ENCODE measurements at places on chromosomes 2 and 18.
A peak's percentile ranks its signal among the peaks of the same experiment; 100 is the strongest.

- DNase-seq: peak; percentile 49
Observed at GRCh38 chr2:232776435-232776834, at the start of gene KCNJ13. TSS of gene KCNJ13 (minus strand) at chr2:232776565. CDS start at chr2:232771362, 5,203 bp downstream.

- DNase-seq: no peak
Observed at GRCh38 chr2:101011152-101011551, 9.1 kb downstream of the RPL31 start.

- peak; percentile 57 for DNase-seq
Observed at GRCh38 chr2:85578243-85579180, 1.1 kb downstream of the VAMP8 start.

GRCh38 chr2:48601349-48601748 is 16.3 kb upstream of the GTF2A1L start:
- DNase-seq: peak; percentile 32

DNA sequence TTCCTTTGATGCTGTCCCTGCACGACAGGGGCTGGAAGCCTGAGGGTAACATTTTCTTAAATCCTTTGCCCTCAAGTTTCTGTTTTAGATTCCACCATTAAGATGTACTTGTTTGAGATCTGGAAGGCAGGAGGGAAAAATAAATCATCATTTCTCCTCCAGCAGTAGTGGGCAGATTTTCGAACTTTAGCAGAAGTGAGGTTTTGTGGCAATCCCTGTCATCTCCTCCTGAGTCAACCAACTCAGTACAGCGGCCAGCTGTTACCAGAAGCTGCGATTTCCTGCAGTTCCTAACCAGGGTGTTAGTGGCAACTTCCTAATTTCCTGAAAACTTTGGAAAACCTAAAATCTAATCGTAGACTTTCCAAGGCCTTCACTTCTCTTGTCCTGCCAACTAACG is 517.2 kb upstream of the ACVR2A start:
- no peak for DNase-seq

DNA sequence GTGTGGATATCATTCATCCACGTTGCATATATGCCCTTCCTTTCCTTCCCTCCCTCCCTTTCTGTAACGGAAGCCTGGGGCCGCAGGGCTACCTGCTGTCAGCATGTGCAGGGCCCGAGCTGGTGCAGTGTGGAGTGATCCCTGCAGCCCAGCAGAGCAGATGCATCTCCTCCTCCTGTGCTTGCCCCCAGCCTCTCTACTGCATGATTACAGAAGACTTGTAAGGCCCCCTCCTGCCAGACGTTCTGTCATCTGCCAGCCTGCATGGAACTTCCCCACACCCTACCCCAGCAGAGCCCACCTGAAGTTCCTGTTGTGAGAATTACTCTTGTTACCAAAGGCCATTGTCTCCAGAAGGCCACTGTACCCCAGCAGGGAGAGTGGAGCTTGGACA is 67.5 kb upstream of the FOSL2 start:
- no peak for DNase-seq

- DNase-seq: peak; percentile 50
Observed at GRCh38 chr2:148593421-148593820, 51.1 kb upstream of the EPC2 start.

GRCh38 chr2:60446413-60447267 is 106.8 kb downstream of the BCL11A start:
- DNase-seq: no peak

DNA sequence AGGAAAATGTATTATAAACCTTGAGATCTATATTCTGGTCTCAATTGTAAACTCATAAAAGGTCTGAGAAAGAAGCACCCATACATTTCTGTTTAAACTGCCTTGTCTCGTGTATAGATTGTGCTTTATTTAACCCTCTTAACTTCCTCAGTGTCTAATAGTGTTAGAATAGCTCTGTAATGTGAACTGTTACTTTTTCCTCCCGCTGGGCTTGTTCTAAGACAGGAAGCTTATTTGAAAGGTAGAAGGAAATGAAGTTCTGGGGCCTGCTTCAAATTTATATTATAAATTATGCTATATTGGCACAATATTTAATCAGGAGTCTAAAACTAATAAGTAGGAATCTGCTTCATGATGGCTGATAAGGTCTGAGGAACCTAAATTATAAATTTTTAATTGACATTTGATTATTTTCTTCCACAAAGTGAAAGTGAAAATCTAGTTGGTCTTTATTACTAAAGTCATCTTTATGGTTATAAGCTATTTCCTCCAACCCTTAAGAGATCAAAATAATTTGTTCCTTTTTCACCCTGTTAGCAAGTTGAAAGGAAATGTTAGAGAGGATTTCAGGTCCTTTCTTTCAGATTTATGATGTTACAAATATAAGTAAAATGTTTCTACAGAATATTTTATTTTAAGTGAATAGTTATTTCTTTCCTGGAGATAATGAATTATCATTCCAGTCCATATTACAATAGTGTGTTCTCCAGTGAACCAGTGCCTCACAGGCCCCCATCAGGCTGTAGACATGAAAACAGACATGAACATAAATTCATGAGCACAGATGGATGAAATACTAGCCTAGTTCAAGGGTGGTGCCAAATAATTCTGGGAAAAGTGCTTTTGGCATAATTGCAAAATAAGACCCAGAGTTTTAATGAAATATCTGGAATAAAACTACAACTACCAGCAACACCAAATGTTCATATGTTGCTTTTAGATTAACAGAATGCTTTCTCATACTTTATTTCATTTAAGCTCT is 7.9 kb downstream of the MFSD6 start:
- DNase-seq: no peak

- no peak for DNase-seq
Observed at GRCh38 chr2:97733341-97734035, 20.1 kb downstream of the ZAP70 start.

GRCh38 chr2:218569661-218570500 is 1.2 kb downstream of the CNOT9 start:
- no peak for DNase-seq

DNA sequence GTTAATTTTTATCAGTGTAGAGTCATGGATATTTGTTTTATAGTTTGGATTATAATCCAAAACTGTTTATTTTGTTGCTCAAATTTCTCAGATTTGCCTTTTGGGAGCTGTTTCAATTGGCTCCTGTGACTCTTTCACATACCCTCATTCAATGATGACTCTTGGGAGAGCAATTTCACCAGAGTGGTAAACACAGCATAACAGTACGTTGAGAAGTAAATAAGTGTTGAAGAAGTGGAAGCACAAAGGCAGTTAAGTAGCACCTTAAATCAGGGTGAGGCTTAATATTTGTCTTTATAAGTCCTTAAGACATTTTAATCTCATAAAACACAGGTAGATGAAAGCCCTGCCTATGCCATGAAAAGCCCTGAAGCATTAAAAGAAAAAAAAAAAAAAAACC is 17.1 kb upstream of the SLC39A10 start:
- peak; percentile 8 for DNase-seq

DNA sequence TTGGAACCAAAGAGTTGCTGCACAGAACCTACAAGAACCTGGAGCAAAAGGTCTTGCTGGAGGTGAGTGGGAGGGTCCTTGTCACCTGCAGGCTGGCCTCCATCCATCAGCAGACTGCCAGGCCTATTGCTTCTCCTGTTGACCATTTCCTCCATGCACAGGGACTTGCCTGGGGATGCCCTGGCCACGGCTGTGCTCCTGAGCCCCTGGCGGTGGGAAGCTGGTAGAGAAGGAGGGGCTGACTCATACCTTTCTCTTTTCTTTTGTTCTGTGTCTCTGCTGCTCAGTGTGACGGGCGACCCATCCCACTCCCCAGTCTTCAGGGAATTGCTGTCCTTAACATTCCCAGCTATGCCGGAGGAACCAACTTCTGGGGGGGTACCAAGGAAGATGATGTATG is 102.6 kb downstream of the DGKD start:
- no peak for DNase-seq

- DNase-seq: no peak
Observed at GRCh38 chr2:195270466-195271039, 386.5 kb upstream of the SLC39A10 start.

DNA sequence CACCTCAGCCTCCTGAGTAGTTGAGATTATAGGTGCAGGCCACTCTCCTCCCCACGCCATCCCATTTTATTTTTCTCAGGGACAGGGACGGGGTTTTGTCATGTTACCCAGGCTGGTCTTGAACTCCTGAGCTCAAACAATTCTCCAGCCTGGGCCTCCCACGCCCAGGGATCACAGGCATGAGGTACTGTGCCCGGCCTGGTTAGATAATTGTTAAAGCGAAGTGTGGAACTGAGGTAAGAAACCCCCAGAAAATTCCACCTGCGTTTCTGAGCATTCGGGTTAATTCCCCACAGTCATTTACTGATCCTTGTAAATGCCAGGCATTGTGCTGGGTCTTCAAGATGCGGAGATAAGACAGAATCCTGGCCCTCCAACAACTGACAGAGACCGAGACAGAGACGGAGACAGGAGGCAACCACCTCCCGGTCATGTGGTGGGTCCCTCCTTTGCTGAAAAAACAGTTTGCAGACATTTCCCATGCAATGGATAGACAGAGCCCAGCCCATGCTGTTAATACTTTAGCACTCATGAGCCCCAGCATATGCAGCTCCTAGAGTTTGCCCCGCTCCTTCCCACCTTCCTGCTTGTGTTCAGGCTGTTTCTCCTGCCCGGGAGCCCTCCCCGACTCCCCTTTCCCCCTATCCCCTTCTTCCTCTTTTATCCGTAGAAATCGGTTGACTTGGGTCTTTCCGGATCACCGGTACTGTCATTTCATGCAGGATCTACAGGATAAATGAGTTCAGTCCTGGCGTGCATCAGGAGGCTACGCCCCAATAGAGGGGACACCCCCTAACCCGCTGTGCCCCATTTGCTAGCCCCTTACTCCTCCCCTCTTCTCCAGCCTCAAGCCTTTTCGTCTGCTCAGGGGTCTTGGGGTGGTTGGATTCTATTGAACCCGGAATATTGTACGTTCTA is 1.6 kb upstream of the RHOB start:
- no peak for DNase-seq

- no peak for DNase-seq
Observed at GRCh38 chr18:73099759-73100158, 232.0 kb upstream of the NETO1 start.

- peak; percentile 67 for DNase-seq
Observed at GRCh38 chr2:97693476-97693875, 19.9 kb upstream of the ZAP70 start.

DNA sequence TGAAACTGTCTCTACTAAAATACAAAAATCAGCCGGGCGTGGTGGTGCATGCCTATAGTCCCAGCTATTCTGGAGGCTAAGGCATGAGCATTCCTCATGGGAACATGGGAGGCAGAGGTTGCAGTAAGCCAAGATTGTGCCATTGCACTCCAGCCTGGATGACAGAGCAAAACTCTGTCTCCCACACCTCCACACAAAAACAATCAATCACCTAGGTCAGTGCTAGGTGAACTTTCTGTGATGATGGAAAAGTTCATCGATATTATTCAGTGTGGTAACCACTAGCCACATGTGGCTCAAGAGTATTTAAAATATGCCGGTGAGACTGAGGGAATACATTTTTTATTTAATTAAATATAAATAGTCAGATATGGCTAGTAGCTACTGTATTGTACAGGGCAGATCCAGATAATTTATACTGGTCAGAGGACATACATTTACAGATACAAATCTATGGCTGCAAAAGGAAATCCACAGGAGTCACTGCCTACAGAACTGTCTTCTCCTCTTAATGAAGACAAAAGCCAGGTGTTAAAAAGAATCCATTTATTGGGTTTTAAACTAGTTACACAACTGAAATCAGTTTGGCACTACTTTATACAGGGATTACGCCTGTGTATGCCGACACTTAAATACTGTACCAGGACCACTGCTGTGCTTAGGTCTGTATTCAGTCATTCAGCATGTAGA is 3.9 kb upstream of the GPR75 start:
- no peak for DNase-seq

DNA sequence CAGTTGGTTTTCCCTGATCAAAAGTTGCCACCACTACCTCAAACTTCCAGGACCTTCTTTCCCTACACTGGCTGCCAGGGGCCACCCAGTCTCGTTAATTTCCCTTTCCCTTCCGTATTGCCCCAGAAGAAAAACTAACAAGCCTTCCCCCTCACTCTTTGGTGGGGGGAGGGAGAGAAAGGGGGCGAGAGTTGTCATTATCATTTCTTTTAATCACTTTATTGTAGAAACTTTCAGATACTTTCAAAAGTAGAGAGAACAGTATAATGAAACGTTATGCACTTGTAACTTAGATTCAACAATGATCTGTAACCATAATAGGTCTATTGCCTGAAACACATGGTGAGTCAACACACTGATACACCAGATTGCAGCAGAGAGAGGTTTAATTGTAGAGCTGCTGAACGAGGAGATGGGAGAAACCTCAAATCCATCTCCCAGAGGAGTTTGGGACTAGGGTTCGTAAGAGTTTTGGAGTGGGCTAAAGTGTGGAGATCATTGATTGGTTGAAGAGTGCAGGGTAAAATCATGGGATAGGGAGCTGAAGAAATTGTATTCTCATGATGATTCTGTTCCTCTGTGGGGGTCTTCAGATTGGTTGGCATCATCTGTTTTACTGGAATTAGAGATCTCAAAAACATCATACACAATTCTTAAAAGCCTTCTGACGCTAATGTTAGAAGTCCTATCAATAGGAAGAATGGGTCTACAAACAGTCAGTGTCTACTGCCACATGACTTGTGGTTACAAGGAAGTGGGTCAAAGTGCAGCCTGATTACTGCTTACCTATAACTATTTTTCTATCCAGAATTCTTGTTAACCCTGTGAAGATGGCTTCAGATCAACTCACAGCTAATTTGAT is 2.6 kb upstream of the RNF149 start:
- peak; percentile 15 for DNase-seq

Data from trophoblast cell (in vitro differentiated cells and primary cell).